Heart right ventricle (tissue), 16 donors: ENCODE measurements at places on chromosomes 6 and 20. TPM values are rescaled to one million over a fixed set of nuclear protein-coding genes. Genes with fewer than 3 reads are reported as not detected.

PRSS35 gene
- total RNA-seq: not detected

TMEM244 gene
- not detected for total RNA-seq

THEMIS gene
- total RNA-seq: not detected

AKAP12 gene
- 28.1 TPM for total RNA-seq
